Melanocyte of skin (primary cell): ENCODE measurements at places on chromosomes 6 and 20. TPM values are rescaled to one million over a fixed set of nuclear protein-coding genes. Genes with fewer than 3 reads are reported as not detected.

The CCM2L gene
- total RNA-seq = not detected in 2 replicates

The FLRT3 gene
- 1.0 and 8.4 TPM in 2 replicates for total RNA-seq

The SPTLC3 gene
- 1.00 and 4.6 TPM in 2 replicates for total RNA-seq

The PAK5 gene
- not detected in 2 replicates for total RNA-seq

The CNKSR3 gene
- 5.7 TPM in 2 replicates for total RNA-seq
